Choroid plexus epithelial cell (primary cell): ENCODE measurements at places on chromosomes 2 and 18.
A peak's percentile ranks its signal among the peaks of the same experiment; 100 is the strongest.

GRCh38 chr2:143440411-143441012 is 311.3 kb downstream of the ARHGAP15 start:
- DNase-seq: no peak

DNA sequence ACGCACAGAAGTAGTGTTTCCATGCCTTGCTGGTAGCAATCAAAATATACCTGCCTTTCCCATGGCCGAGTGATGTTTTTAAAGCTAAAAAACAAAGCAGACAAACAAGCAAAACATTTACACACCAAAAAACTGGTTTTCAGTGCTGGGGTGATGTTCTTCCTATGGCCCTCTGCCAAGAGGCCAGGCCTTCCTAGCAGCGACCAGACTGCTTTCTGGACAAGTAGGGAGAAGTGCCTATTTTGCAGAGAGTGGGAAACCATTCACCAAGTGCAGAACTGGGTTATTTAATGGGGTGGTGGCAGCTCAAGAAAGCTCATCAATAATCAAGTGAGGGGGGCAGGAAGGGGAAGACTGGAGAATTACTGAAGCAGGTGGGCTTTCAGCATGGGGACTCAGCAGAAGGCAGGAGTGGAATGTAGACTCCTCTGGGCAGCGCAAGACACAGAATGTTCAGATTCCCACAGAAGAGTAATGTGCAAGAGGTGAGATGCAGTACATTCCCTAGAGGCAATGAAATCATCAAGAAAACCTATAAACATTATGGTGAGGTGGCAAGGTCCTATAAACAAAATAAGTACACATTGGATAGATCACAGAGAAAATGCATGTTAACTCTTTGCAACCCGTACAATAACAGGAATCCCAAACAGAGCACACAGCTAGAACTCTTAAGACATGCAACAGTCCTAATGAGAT is 44.0 kb downstream of the CPO start:
- DNase-seq: peak; percentile 92

- no peak for DNase-seq
Observed at GRCh38 chr2:227351639-227352038, 26.6 kb downstream of the MFF start.

DNA sequence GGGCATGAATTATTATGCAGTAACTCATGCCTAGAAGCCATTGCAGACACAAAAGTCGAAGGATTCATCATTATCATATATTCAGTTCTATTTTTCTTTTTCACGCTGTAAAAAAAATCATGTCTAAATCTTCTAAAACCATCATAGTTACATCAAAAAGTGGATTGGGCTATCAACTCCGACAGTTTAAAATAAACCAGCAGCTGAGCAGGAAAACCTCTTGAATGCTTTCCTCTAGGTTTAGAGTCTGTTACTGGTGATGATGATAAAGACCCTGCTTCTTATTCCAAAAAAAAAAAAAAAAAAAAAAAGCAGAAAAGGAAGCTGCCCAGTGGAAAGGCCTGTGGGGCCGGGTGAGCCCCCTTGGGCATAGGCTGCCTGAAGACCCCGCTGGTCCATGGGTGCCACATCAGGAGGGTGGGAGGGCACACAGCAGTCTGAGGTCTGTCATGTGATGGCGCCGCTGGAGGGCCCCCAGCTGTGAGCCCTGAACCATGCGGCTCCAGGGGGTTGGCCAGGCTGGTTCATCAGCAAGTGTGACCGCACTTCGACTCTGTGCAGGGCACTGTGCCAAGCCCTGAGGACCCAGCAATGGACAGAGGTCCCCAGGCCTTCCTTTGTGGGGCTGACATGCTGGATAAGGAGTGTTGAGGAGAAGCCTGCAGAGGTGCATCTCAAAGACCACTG is 199.6 kb downstream of the EIPR1 start:
- no peak for DNase-seq

DNA sequence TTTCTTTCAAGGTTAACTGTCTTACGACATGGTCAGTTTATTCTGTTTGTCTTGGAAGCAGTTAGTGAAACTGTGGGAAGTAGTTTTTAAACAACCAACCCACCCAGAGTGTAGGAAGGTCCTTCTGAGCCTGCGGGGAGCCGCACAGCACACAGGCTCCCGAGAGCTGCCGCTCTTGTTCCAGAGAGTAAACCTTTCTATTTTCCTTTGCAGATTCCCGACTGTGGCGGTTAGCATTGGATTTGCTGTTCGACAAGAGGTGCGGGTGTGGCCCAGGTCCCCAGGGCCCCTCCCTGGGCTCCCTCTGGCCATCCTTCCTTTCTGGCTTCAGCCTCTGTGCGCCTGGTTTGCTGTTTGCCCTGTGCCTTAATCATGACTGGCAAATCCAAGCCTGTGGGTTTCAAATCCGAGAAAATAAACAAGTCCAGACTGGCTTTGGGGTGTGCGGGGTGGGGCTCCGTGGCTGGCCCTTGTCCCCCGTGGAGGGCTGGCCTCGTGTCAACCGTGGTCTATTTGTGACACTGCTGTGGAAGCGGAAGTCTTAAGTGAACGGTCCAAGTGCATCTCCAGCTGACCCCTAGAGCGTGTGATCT is 30.7 kb downstream of the IMPA2 start:
- DNase-seq: peak; percentile 93

DNA sequence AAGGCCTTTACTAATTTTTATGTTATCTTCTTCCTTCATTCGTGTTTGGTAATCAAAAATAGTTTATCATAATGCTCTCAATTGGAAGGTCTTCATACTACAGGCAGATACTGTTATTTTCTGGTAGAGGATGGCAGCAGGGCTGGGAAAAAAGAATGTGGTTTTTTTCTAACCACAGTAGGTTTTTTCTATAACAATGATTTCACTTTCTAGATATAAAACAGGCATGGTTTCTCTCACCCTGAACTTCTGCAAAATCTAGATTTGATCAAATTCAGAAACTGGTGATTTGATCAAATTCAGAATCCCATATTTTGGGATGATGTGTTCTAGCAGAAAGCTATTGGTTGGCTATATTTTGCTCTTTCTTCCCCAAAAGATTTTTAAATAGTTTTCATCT is 27.6 kb downstream of the BCL11A start:
- DNase-seq: no peak

DNA sequence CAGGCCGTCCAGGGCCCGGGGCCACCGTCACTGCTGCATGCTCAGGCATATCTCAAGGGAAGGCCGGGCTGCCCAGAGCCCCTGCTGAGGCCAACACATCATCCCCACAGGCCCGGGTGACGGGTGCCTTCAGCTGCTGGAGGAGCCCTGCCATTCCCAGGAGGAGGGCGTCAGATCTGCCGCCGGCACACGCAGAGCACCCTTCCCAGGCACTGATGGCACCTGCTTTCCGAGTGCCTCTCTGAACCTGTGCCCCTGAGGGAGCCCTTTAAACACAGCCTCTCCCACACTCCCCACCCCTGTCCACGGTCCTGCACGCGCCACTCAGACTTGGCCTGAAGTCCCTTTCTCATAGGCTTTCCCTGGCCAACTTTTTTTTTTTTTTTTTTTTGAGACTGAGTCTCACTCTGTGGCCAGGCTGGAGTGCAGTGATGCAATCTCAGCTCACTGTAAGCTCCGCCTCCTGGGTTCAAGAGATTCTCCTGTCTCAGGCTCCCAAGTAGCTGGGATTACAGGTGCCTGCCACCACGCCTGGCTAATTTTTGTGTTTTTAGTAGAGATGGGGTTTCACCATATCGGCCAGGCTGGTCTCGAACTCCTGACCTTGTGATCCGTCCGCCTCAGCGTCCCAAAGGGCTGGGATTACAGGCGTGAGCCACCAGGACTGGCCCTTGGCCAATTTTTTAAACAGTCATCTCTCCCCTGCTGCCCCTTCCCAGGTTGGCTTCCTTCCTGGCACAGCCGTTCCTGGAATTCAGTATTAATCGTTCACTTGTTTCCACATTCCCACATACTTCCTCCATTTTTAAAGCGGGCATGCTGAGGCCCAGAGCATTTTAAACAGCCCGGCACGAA is 211.7 kb downstream of the NDUFA10 start:
- DNase-seq: no peak

- peak; percentile 83 for DNase-seq
Observed at GRCh38 chr2:108215794-108216211, 24.0 kb upstream of the SULT1C3 start.

GRCh38 chr18:24138789-24139616 is at the start of gene CABYR:
CABYR (plus strand) TSS chr18:24139062; CDS start chr18:24143115, 4,053 bp downstream.
- DNase-seq: peak; percentile 87

- peak; percentile 23 for DNase-seq
Observed at GRCh38 chr2:222318712-222319585, 20.2 kb upstream of the PAX3 start.

DNA sequence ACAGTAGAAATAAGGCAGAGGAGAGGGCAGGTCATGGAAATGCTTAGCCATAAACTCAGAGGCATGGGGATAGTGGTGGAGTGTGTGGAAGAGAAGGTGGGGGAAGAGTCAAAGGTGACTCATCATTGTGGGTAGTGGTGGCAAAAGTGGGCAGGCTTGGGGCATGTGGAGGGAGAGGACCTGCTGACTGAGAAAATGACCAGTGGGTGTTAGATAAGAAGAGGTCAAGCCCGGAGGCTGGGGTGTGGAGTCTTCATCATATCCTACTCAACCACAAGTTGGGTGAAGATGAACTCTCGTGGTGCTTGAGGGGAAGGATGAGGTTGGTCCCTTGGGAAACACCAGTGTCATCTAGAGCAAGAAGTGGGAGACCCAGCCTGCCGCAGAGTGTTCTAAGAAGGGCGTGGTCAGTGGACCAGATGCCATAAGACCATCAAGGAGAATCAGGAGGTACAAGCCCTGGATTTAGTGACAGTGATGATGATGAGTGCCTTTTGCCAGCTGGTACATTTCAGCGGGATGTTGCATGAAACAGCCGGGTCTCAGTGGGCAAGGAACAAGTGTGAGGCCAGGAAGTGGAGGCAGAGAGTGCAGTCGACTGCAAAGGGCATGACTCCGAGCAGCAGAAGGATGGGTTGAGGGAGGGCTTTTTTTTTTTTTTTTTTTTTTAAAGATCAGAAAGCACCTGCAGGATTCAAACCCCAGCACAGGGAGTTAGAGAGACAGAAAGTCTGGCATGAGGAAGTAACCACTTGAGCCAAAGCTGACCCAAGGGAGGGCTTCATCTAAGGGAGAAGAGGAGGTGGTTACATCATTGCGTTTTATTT is 122.6 kb upstream of the SPRED2 start:
- no peak for DNase-seq

GRCh38 chr2:66553370-66553769 is 118.4 kb downstream of the MEIS1 start:
- DNase-seq: peak; percentile 42

GRCh38 chr2:183995632-183996031 is 602.7 kb upstream of the ZNF804A start:
- peak; percentile 11 for DNase-seq

- peak; percentile 50 for DNase-seq
Observed at GRCh38 chr2:196808083-196808665, 981 bp downstream of the C2orf66 start.

- no peak for DNase-seq
Observed at GRCh38 chr2:194332799-194333490, 1324.1 kb upstream of the SLC39A10 start.

DNA sequence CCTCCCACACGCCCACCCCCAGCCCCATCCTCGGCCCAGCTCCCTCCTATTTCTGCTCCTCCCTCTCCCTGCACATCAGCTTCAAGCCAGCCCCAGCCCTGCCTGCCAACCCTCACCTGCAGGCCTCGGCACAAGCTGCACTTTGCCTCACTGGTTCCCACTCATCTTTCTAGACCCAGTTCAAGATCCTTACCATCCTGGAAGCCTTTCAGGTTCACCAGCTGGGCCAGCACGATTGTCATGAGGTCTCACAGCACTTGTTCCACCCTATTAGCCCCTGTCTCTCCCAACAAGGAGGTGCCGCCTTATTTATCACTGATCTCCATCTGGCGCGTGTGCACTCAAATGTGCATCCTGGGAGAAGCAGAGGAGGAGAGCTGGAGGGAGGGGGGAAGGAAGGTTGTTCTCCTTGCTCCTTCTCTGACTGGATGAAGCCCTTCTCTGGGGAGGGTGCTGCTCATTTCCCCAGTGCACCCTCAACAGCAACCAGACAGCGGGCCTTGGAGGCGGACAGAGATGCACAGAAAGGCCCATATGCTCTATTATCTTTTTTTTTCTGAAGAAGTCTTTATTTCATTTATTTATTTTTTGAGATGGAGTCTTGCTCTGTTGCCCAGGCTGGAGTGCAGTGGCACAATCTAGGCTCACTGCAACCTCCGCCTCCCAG is 15.5 kb upstream of the BIN1 start:
- DNase-seq: no peak

DNA sequence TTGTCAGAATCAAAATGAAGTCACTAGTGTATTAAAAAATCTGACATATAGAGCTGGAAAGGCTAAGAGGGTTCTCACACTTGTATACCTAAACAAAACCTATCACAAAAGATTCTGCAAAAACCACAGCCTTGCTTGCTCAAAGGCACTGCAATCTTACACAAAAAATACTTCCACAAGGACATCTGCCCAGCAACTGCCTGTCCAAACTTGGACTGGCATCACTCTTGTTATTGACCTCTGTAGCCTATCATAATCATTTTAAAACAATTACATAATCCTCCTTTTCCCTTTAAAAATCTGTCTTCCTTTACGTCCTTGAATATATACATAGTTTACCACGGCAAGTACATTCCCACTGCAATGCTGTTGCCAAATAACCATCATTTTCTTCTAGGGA is 19.9 kb downstream of the CHMP3 start:
- no peak for DNase-seq

GRCh38 chr2:195279840-195280427 is 377.1 kb upstream of the SLC39A10 start:
- DNase-seq: no peak

DNA sequence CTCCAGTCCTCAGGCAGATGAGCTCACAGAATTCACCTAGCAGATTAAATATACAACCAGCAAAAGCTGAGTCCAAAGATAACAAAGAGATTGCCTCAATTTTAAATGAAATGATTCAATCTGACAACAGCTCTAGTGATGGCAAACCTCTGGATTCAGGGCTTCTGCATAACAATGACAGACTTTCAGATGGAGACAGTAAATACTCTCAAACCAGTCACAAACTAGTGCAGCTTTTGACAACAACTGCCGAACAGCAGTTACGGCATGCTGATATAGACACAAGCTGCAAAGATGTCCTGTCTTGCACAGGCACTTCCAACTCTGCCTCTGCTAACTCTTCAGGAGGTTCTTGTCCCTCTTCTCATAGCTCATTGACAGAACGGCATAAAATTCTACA is 86.0 kb downstream of the PTRHD1 start:
- no peak for DNase-seq

- no peak for DNase-seq
Observed at GRCh38 chr2:161233858-161234431, 73.7 kb downstream of the TANK start.

- DNase-seq: peak; percentile 51
Observed at GRCh38 chr2:121128741-121129659, 156.0 kb downstream of the TFCP2L1 start.

DNA sequence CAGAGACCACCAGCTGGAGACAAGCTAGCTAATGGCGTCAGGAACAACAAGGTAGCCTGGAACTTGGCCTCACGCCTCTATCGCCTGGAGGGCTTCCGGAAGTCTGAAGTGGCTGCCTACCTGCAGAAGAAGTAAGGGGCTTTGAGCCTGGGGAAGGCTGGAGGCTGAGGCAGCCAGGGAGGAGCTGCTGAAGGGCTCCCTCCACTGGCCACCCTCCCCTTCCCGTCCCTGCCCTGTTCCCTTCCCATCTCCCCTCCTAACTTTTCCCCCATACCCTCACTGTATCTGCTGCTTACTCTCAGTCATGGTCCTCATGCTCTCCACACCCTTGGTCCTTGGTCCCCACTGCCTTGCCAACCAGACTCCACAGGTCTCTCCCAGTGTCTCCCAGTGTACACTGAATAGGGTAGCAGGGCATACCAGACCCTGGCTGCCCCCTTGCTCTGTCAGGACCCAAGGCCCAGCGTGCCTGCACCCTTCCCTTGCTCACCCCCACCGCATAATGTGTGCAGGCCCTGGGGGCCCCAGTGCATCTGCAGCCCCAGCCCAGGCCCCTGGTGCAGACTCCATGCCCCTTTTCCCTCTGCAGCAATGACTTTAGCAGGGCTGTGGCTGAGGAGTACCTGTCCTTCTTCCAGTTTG is 18.8 kb downstream of the PSD4 start:
- no peak for DNase-seq
